ENCODE measurements at places on chromosomes 1 and 21. TPM values are rescaled to one million over a fixed set of nuclear protein-coding genes. Genes with fewer than 3 reads are reported as not detected.

DNA sequence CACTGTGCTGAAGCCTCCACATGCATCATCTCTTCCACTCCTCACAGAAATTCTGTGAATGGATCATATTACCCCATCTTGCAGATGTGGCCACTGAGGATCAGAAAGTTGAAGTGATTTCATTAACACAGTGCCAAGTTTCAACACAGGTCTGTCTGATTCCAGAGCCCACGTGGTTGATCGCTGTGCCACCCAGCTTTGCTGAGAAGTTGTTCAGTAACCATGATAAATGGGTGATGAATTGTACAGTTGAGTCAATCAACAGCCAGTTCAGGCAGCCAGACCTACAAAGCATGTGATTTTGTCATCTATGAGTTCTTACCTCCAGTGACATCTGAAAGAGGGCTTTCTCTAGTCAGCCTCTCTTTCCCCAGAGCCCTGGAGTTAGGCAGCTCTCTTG lies 61.8 kb upstream of the GRHL3 start:
- peaks cover 15% of the 10 kb centered on the region for H3K27me3 ChIP-seq
- peaks cover 3% of the 10 kb centered on the region for H3K4me1 ChIP-seq
- no peaks in the 10 kb centered on the region for H3K36me3 ChIP-seq
- no peak overlapping the region for H3K27ac ChIP-seq

ERVH48-1 gene
- total RNA-seq = not detected

MYBPHL gene
- total RNA-seq = not detected

S100A7 gene
- total RNA-seq = not detected

DNA sequence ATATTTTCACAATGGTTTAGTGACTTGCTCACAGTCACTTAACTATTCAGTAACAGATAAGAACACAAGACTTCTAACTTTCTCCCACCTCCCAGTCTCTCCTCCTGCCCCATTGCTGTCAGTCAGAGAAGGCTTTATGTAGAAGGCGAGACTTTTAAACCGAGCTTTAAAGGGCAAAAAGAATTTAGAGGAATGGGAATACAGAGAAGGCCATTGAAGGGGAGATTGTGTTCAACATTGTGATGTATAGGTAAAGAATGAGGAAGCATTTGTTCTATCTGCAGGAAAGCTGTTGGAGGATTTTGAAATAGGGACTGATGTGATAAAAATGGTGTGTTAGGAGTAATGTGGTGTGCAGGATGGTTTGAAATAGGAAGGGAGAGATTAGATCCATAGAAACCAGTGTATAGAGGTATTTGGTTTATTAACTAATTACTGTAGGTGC lies 7.3 kb downstream of the POU2F1 start:
- H3K4me1 ChIP-seq = peaks cover 43% of the 10 kb centered on the region
- DNase-seq = no peak
- H3K27ac ChIP-seq = no peak overlapping the region
- no peaks in the 10 kb centered on the region for H3K36me3 ChIP-seq
- no peaks in the 10 kb centered on the region for H3K27me3 ChIP-seq

PIP5K1A gene
- 91.6 TPM for total RNA-seq

DNA sequence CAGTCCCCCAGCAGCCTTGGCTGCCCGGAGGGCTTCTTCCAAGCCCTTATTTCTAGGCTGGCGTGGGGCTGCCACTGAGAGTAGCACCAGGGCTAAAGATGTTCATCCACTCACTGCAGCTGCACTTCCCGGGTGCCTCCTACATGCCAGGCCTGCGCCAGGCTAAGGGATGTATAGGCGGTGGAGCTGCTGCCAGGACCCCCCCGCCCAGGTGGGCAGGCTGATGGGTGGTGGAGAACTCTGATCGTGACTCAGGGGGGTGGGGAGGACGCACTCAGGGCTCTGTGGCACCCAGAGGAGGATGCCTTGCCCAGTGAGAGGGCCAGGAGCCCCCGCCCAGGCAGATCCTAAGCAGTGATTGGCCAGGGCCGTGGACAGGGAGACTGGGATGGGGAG lies 34.1 kb downstream of the CFAP74 start:
- no peak for DNase-seq
- H3K4me1 ChIP-seq = no peaks in the 10 kb centered on the region
- H3K27me3 ChIP-seq = peaks cover 19% of the 10 kb centered on the region
- no peak overlapping the region for H3K4me3 ChIP-seq
- peaks cover 5% of the 10 kb centered on the region for H3K36me3 ChIP-seq

GRCh38 chr1:180778782-180779398 lies 133.8 kb upstream of the KIAA1614 start:
- H3K27me3 ChIP-seq = no peaks in the 10 kb centered on the region
- H3K27ac ChIP-seq = no peak overlapping the region
- no peak overlapping the region for H3K4me3 ChIP-seq
- peaks cover 29% of the 10 kb centered on the region for H3K4me1 ChIP-seq
- no peaks in the 10 kb centered on the region for H3K36me3 ChIP-seq

DNA sequence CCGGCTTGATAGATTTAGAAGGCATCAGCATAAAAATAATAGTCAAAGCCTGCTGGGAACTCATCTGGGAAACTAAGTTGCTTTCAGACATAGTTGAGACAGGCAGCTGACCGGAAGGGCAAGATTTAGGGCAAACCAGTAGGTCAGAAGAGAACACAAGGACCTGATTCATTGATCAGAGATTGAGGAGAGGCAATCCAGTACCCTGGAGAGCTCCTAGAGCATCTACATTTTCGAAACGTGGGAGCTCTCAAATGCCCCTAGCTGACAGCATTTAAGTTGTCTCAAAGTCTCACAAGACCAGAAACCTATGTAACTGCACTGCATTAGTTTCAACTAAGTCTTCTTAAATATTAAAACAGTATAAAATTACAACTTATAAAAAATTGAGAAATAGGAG lies 22.9 kb upstream of the MTF2 start:
- H3K4me1 ChIP-seq = no peaks in the 10 kb centered on the region
- peak; percentile 22 for DNase-seq
- peaks cover 11% of the 10 kb centered on the region for H3K27me3 ChIP-seq

DNA sequence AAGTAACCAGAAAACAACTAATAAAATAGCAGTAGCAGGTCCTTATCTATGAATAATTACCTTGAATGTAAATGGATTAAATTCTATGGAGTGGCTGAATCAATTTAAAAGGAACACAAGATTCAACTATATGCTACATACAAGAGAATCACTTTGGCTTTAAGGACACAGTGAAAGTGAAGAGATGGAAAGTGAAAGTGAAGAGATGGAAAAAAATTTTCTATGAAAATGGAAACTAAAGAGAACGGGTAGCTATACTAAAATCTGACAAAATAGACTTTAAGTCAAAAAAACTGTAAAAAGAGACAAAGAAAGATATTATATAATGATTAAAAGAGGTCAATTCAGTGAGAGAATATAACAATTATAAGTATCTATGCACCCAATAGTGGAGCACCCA lies 54.7 kb downstream of the C1orf185 start:
- H3K27ac ChIP-seq = no peak overlapping the region
- H3K4me3 ChIP-seq = no peak overlapping the region
- no peak for DNase-seq
- H3K4me1 ChIP-seq = no peaks in the 10 kb centered on the region

DNA sequence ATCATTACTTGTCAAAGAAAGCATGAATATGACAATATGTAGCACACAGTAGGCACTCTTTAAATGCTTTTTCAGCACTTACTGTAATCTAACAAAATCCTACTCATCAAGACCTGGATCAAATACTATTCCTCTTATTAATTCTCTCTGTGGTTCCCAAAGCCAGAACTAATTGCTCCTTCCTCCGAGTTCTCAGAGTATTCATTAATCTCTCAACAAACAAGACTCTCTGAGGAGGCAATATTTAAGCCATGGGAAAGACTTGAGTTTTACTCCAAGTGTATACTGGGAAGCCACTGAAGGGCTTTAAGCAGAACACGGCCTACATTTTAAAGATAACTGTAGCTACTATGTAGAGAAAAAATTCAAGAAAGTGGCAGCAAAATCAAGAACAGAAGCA lies 79.7 kb downstream of the ENAH start:
- no peak for DNase-seq
- H3K4me3 ChIP-seq = no peak overlapping the region
- peaks cover 3% of the 10 kb centered on the region for H3K27me3 ChIP-seq

SPATC1L gene
- total RNA-seq = 11.3 TPM

All from HFFc6 (cell line).